DMS 273 treated with DMSO at 0.1 percent for 48 hours (cell line): ENCODE measurements at places on chromosomes 11 and 22.

GRCh38 chr11:33704240-33705002 is 3.8 kb upstream of the C11orf91 start:
- DNase-seq, result no peak

- peak; percentile 3 for DNase-seq
These were observed 33.0 kb upstream of the APOBEC3A start for GRCh38 chr22:38924347-38924952.

- no peak for DNase-seq
These were observed 1.1 kb downstream of the ALG8 start for GRCh38 chr11:78138291-78138690.

DNA sequence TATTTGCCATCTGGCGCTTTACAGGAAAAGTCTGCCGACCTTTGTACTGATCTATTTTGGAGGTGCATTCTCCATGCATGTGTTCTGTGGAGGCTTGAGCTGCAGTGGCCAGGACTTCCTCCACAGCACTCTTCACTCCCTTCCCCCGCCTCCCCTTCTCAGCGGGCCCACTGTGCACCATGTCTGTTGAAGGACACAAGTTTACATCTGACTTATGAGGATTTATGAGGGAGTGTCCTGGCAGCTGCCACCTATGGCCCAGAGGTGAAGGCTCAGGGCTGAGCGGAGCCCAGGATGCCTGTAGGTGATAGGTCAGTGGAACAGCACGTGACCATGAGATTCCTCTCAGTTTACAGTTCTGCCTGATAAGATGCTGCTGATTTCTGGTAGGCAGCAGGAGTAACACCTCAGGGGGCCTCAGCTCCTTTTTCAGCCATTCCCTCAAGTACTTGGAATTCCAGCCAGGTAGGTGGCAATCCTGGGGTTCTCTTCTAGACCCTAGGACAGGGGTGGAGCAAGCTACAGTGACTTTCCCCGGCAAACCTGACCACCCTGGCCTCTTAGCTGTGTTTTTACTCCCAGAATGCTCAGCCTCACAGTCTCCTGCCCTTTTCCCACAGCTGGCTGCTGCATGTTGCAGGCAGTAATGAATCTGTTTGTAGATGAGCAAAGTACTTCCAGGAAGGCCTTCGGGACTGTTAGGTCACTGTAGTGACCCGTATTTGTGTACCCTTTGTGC is 59.9 kb downstream of the PPFIBP2 start:
- no peak for DNase-seq

DNA sequence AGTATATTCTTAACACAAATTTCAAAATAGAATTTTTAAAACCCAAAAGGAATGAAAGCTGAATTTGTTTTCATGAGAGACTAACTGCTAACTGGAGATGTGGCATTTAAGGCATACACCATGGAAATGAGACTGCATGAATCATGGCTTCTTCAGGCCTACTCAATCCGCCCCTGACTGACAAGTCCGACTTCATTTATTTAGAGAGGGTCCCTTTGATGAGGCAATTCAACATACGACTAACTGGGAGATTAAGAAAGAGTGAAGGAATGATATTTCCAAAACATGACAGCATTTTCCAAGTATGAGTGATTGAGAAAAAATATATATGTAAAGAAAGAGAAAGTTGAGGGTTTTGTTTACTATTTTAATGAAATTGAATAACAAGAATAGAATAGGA is 720.1 kb downstream of the DLG2 start:
- DNase-seq, result no peak

DNA sequence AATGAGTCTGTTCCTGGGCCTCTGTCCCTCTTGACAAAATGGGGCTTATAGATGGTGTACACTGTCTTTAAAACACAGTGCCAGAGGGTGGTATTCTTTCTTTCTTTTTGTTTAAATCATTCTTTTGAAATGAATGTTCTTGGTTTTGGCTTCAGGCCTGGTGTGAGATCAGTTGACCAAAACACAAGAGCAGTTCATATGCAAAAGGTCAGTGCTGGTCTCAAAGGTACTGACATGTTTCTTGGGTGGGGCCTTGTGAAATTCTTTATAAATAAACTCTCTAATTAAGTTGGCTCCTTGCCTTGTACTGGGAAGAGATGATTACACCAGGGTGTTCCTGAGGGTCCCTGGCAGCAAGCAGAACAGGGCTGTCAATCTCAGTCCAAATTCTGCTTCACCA is 110.0 kb downstream of the FBXO7 start:
- DNase-seq, result no peak

- no peak for DNase-seq
These were observed 7.4 kb downstream of the NDUFV1 start for GRCh38 chr11:67613960-67614715.

GRCh38 chr11:134536219-134536618 is 124.2 kb upstream of the B3GAT1 start:
- no peak for DNase-seq

DNA sequence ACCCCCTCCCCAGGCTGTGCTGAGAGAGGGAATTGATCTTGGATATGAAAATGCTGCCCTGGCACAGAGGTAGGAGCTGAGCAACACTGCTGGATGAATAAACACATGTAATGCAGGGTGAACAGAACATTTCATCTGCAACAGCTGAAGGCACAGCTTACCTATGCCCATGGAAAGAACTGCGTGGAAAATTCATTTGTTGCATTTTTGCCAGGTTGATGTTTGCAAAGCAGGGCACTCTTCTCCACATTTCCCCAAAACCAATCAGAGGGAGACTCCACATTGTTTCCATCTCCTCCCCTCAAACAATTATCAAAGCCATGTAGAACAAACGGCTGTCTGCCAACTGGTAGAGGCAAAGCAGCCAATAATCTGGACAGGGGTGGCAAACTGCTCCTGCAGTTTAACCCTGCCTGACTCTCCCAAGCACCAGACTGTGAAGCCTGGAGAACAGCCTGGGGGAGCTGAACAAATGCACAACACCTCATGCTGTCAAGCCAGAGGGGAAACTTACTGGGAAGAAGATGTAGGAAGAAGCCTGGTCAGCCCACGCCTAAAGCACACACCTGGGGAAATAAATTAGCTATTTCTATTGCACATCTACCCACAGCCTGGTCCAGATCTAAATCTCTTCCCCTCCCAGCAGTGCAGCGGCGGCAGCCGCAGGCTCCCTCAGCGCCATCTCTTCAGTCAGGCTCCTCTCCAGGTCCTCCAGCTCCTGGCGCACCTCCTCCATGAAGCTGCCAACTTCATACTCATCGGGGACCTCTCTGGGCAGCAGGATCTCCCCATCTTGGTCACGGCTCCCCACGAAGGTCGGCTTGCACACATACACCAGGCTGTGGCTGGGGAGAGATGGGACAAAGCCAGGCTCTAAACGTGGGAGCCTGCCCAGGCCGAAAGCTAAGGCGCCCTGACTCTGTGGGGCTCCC is 44.3 kb downstream of the DKK3 start:
- no peak for DNase-seq

GRCh38 chr22:17140022-17140421 is 18.9 kb upstream of the TMEM121B start:
- no peak for DNase-seq

DNA sequence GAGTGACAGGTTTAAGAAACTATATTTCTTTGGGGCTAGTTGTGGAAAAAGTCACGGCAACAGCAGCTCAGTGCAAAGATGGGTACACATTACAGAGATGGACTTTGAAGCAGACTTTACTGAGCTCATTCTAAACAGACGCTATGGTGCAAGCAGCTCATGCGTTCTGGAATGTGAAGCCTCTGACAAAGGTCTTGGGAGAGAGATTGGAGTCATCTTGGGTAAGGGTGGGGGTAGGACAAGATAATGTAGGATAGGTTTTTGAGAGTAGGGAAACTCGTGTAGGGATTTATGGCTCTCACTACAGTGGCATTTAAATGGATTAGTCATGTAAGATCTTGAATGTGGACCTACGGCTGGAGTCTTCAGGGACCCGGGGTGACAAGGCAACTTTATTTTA is 36.2 kb upstream of the CLMP start:
- no peak for DNase-seq

- DNase-seq, result no peak
These were observed 19.5 kb upstream of the SPON1 start for GRCh38 chr11:13942971-13943381.

DNA sequence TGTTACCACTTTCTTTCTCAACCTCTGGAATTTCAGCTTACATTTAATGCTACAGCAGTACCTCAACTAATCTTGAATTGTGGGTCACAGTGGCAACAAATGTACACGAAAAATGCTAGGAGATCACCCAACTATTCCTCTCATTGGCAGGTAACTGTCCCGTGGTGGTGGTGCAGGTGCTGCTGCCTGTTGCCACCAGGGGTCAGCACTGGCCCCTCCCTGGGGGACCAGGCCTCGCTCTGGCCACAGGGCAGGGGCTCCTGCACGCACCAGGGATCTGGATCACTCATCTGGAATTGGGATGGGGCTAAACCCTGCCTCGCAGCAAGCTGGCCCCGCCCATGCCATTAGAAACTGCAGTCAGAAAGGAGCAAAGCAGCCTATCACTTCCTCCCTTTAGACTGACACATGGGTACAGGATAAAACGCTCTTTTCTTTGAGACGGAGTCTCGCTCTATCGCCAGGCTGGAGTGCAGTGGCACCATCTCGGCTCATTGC is 6.9 kb upstream of the POLDIP3 start:
- no peak for DNase-seq

- DNase-seq, result no peak
These were observed 2.1 kb downstream of the SLC43A1 start for GRCh38 chr11:57513452-57513795.

DNA sequence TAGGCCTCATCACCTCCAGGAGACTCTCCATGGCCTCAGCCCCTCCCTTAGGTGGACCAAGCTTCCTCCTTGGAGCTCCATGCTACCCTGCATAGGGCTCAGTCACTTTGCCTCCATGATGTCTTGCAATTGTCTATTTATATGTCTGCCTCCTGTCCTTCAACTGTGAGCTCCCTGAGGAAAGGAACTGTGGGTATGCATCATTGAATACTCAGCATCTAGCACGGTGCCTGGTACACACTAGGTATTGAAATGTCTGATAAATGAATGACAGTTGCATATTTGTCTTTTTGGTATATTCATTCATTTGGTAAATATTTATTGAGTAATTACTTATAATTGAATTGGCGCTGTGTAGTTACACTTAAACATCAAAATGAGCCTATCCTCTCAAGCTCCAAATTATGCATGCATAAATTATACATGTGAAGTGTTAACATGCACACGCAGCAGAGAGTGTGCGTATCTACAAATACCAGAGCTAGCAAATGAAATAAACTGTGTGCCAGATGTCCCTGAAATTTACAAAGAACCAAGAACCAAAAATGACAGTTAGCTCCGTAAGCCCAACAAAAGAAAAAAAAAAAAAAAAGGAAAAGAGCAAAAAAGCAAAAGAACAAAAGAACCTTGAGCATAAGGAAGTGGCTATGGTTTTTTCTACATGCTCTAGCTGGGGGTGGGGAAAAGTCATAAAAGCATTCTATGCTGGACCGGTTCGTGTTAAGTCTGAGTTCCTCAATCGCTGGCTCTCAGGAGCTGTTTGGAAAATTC is 25.2 kb downstream of the GRAP2 start:
- no peak for DNase-seq

GRCh38 chr22:37701141-37701786 is 4.4 kb downstream of the TRIOBP start:
- no peak for DNase-seq

DNA sequence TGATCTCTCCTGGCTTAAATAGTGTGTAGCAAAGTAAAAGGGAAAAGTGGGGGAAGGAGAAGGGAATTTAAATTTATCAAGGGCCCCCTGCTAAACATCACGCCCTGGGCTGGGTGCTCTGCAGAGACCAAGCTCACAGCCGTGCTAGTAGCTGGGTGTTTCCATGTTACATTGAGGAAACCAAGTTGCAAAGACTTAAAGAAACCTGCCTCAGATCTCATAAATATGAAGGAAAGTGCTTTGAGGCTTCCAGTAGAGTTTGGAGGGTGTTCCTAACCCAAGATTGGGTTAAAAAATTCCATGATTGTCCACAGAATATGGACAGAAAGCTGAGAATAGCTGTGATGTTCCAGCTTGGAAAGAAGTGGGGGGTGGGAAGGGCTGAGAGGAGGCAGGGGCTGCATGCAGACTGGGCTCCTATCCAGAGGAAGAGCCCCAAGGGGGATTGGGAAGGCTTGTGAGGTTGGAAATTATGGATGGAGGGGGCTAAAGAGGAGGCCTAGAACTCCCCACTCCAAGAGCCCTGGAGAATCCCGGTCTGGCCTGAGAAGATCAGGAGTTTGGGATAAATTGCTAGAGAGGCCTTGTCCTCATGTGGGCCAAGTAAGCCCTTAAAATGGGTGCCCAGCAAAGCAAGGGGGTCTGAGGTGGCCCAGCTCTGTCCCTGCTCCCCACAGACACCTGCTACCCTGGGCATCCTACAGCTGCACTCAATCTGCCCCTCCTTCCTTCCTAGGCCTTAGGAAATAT is 25.0 kb upstream of the OAF start:
- DNase-seq, result no peak

GRCh38 chr11:128498721-128499245 is 88.6 kb downstream of the ETS1 start:
- no peak for DNase-seq

- DNase-seq, result no peak
These were observed 7.3 kb upstream of the SCGB1A1 start for GRCh38 chr11:62411524-62411923.

GRCh38 chr22:46969961-46970360 is 207.5 kb downstream of the TBC1D22A start:
- DNase-seq, result no peak

- DNase-seq, result no peak
These were observed 14.2 kb upstream of the RASD2 start for GRCh38 chr22:35526333-35526979.

- DNase-seq, result no peak
These were observed 63.5 kb upstream of the DRD2 start for GRCh38 chr11:113538451-113539412.

DNA sequence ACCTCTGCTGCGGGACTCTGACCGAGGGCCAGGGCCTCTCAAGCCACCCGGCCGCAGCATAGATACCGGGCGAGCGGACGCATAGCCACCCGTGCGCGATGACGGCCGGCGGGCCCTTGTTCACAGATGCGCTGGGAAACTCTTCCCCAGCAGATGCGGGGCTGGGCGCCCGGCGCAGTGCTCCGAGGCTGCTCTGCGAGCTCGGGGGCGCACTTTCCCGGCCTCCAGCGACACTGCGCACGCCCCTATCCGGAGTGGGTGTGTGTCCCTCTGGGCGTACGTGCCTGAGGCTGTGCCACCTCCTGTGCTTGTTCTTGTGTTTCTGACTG is 104.7 kb upstream of the E2F8 start:
- DNase-seq, result no peak

DNA sequence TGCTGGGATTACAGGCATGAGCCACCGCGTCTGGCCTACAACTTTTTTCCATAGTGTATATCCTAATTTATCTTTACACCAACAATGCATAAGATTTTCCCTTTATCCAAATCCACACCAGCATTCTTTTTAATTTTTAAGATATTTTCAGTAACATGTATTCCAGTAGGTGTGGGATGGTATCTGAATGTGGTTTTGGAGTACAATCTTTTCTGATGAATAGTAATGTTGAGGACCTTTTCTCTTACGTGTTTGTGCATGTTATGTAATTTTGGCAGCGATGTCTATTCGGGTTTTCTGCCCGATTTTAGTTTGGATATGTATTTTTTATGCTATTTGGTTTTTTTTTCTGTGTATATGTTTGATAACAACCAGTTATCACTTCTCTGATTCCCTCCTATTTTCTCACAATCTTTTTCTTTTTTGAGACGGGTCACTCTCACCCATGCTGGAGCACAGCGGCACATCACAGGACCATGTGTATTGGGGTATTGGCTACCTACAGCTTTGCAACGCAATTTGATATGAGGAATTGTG is 114.6 kb upstream of the GRK3 start:
- no peak for DNase-seq

GRCh38 chr11:2280208-2280607 is 9.8 kb upstream of the ASCL2 start:
- DNase-seq, result no peak
